ENCODE measurements at places on chromosomes 12 and 14.

GRCh38 chr12:48988030-48988649 is 10.0 kb downstream of the WNT1 start:
- peak; percentile 60 for ATAC-seq

- peak; percentile 95 for ATAC-seq
Observed at GRCh38 chr12:94676031-94676641, 25.8 kb upstream of the TMCC3 start.

DNA sequence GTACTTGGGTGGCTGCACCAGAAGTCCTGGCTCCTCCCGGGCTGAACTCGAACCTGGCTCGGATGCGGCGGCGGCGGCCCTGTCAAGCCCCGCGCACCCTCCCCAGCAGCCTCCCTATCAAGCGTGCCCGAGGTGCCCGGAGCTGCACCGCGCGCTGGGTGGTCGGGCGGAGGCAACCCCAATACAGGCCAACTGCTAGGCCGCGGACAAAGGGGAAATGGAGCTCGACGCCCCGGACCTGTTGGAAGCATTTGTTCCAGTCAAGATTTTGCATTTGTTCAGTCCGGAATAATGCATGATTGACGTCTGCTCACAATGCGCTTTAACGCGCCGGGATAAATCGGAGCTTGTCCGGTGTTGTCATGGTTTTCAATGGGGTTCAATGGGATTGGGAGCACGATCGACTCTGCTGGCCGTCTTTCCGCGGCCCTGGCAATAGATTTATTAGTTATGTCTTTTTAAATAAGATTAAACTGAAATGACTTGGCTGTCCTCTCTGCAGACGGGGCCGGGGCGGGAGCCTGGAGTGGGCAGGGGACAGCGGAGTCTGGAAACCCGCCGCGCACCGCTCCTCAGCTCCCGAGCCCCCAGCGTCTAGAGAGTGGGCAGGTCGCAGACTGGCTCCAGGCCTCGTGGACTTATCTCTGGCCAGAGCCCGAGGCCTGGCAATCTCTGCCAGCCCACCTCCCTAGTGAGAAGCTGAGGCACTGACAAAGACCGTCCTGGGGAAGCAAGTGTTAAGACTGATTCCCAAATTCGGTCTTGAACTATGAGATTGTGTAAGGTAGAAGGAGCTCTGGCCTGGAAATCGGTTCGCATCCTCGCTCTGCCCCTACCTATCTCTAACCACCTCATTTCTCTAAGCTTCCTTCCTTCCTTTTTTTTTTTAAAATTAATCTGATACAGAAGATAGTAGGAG is 1.7 kb upstream of the NKX2-8 start:
- no peak for ATAC-seq

- no peak for ATAC-seq
Observed at GRCh38 chr12:100164153-100164704, 21.6 kb upstream of the BLTP3B start.

GRCh38 chr14:55026441-55026792 is 482 bp downstream of the WDHD1 start:
- no peak for ATAC-seq

GRCh38 chr12:102702447-102703114 is 214.5 kb downstream of the PAH start:
- ATAC-seq = peak; percentile 56

DNA sequence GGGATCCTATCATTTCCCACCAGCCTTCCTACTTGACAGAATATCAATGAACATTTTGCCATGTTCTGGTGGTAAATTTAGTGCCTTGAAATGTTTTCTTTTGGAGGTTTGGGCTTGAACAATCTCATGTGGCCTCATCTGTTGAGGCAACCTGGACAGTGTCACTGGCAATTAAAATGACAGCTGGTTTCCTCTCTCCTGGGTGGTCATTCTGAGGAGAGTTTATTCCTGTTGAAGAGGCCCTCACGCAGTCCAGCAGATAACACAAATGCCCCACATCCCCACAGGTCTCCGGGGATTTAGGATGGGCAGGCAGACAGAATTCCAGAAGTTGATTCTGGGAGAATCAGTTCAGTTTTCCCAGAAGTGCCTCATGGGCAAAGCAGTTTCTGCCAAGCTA is 41.9 kb downstream of the MMAB start:
- ATAC-seq = no peak

- peak; percentile 25 for ATAC-seq
Observed at GRCh38 chr14:91893007-91893406, 25.7 kb upstream of the TC2N start.

Data from stimulated activated memory B cell treated with anti-CD40 and anti-IgM and Interleukin-4, amounts not matched to agents 10 μg/mL and 1 μg/mL and 100 μg/mL, for 72 hours (primary cell).